ENCODE measurements at places on chromosomes 2 and 18.

GRCh38 chr2:189836644-189837043 is 52.4 kb downstream of the PMS1 start:
- DNase-seq, result peak; percentile 88

GRCh38 chr2:40371525-40372282 is 80.2 kb downstream of the SLC8A1 start:
- peak; percentile 77 for DNase-seq

- DNase-seq, result peak; percentile 59
These were observed 44.5 kb downstream of the TMEM182 start for GRCh38 chr2:102806250-102806837.

GRCh38 chr18:77090546-77091174 is 41.9 kb downstream of the MBP start:
- DNase-seq, result no peak

GRCh38 chr2:147686365-147686764 is 158.5 kb upstream of the ACVR2A start:
- DNase-seq, result no peak

DNA sequence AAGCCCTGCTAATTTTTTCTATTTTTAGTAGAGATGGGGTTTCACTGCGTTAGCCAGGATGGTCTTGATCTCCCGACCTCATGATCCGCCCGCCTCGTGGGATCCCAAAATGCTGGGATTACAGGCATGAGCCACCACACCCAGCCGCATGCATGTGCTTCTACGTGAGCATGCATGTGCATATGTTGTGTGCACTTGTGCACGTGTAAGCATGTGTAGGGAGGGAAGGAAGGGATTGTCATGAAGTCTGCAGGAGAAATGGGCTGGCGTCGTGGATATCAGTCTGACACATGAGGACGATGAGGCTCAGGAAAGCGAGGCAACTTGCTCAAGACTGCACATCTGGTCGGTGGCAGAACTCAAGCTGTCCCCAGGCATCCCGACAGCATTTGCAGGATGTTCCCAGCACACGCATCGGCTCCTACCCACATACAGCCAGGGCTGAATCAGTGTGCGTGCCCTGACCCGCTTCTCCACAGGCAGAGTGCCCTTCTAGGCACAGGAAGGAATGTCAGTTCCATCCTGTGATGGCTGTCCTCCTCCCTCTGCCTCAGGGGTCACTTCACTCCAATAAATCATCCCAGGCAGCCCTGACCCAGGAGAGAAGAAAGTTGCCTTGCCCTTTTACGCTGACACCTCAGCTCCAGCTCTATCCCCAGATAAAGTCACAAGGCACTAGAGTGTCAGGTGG is 49.9 kb upstream of the SLC14A2 start:
- DNase-seq, result no peak
